ENCODE measurements at places on chromosomes 3 and 15.

- no peak for DNase-seq
Observed at GRCh38 chr15:72135719-72136118, 17.5 kb downstream of the SENP8 start.

DNA sequence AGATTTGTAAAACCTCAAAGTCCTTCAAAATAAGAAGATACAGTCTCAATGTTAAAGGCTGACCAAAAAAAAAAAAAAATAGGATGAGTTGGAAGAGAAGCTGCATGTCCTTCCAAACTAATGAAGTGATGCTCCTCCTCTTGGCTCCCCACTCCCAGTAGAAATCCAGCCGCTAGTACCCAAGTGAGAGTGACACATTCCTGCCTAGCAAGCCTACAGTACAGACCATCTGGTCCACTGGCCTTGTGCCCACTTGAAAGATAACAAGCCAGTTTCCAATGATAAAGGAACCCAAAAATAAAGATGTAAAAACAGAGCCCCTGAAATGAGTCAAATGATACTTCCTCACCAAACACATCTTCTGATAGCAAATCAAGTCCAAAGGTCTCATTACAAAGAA is 258.7 kb upstream of the NSMCE3 start:
- DNase-seq: no peak

- no peak for DNase-seq
Observed at GRCh38 chr3:139201446-139202225, 142.2 kb upstream of the MRPS22 start.

DNA sequence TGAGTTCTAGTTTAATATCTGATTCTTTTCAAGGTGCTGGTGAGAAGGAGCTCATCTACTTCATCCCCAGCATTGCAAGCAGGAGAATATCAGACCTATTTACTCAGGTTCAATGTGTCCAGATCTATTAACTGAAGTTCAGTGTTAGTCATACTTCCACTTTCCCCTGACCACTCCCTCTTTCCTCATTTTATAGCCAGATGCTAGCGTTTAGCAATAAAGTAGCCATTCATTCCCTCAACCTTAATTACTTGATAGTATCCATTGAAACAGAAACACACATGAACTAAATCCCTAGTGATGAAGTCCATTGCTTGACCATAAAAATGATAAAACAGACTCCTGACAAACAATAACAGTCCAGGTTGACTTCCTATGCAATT is 60.0 kb downstream of the RPL22L1 start:
- no peak for DNase-seq

All from CD4-positive, alpha-beta T cell treated with Interleukin-15 for 4 hours (primary cell).